ENCODE measurements at places on chromosomes 2 and 18.

DNA sequence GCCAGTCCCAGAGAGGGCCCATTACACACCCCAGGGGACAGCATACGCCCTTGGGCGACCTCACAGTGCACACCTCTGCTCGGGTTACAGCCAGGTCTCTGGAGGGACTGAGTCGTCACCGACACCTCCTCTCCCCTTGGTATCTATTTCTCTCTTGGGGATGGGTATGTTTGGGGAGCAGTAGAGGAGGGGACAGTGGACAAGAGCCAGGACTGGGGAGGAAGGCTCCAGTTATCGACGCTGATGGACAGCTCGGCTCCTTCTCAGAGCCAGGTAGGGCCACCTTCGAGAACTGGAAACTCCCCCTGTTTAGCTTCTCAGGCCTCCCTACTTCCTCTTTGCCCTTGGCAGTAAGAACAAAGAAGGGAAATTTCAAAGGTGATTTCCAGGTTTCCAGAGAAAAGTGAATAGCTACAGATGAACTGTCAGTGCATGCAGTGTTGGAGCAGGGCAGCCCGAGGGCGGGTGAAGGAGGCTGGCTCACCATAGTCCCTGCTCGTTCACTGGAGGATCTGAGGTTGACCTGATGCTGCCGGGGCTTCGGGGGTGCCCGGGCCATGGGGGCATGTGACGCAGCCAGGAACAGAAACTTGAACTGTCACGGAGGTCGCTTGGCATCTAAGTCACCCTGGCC is 4.4 kb upstream of the SEMA4C start:
- no peak for DNase-seq

- no peak for DNase-seq
These were observed 93.0 kb upstream of the TTC27 start for GRCh38 chr2:32534831-32535230.

GRCh38 chr2:201730651-201731285 is 32.3 kb upstream of the MPP4 start:
- no peak for DNase-seq

- no peak for DNase-seq
These were observed 60.4 kb downstream of the GRB14 start for GRCh38 chr2:164560902-164561301.

GRCh38 chr2:216863946-216864345 is 4.1 kb upstream of the TNP1 start:
- no peak for DNase-seq

- no peak for DNase-seq
These were observed 51.9 kb downstream of the TGFA start for GRCh38 chr2:70501728-70502127.

- DNase-seq, result no peak
These were observed 46.1 kb upstream of the PTH2R start for GRCh38 chr2:208360259-208361076.

- DNase-seq, result no peak
These were observed 667 bp upstream of the SCYGR4 start for GRCh38 chr2:227616631-227617030.

DNA sequence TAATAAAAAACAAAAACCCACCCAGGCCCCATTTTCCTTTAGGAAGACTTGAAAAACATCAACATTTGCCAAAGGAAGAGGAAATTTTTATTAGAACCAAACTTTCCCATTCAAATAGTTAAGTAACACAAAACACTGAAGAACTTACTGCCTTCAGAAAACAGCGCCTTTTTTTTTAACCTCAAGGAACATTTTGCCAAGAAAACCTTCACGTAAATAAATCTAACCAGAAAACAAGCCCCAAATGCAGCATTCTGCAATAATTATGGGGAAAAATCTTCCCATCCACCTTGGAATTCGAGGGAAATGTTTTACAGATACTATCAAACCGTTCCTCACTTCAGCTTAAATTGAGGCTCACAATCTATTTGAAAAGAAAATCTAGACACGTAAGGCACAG is 56.4 kb downstream of the ACVR1 start:
- no peak for DNase-seq

- no peak for DNase-seq
These were observed 45.6 kb upstream of the ANKRD44 start for GRCh38 chr2:197356136-197356535.

DNA sequence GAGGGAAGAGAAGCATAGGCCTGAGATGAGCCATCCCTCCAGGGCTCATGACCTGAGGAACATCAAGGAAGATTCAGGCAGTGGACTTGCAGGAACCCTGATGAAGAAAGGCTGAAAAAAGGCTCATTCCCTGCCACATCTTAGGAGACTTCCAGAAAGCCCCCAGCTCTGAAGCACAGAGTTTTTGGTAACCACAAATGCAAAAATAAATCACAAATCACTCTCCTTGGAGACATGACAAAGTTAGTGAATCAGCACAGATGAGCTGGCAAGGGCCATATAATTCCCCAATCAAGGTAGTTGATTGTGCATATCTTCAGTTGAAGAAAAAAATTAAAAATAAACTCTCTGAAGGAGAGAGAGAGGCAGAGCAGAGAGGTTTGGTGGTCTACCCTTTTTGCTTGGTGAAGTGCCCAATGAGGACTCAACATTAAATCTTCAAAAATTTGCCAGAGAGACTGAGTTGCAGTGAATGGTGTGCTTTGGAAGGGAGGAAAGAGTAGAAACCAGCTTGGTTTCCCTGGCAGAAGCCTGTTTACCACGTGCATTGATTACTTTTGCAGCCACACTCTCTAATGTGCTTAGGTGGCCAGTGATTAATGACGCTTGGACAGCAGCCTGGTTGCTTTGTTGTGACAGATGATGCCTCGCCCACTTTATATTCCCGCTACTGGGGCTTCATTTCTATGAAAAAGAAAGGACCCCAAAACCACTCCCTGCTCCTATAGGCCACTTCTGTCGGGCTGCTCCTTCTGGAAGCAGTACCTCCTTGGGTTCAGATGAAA is 257.4 kb upstream of the SLC14A2 start:
- DNase-seq, result no peak

GRCh38 chr2:157822993-157823392 is 53.1 kb downstream of the ACVR1 start:
- no peak for DNase-seq

DNA sequence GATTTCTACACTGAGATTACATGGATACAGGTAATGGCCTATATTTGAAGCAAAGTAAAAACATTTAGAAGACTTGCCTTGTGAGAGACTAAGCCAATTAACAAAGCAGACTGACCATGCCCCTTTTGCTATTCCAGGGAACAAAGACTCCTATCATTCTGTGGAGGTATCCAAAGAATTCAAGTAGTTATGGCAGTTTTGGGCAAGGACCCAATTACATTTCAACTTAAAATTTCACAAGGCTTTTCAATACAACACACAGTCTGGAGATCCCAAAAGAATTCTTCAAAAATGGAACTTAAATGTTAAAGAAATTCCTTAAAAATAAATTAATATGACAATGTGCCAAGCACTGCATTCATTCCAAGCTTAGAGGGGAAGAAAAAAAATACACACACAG is 109.2 kb upstream of the CHRNA1 start:
- DNase-seq, result no peak

DNA sequence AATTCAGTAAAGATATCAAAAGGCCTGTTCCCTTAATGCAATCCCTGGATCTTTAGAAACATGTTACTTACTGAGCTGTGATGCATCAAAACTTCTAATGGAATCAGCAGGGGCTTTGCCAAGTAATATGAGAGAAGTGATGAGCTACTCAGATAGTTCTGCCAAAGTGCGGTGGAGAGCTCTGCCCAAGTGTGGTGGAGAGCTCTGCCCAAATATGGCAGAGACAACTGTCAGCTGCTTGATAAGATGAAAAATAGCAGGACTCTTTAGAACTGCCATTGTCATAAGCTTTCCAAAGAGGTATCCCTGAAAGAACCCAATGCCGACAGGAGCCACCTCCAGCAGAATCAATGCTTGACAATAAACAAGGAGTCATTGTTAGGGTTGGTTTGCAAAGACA is 167.9 kb upstream of the SLC39A10 start:
- DNase-seq, result no peak

GRCh38 chr18:33901894-33902512 is 322.7 kb downstream of the NOL4 start:
- DNase-seq, result no peak

DNA sequence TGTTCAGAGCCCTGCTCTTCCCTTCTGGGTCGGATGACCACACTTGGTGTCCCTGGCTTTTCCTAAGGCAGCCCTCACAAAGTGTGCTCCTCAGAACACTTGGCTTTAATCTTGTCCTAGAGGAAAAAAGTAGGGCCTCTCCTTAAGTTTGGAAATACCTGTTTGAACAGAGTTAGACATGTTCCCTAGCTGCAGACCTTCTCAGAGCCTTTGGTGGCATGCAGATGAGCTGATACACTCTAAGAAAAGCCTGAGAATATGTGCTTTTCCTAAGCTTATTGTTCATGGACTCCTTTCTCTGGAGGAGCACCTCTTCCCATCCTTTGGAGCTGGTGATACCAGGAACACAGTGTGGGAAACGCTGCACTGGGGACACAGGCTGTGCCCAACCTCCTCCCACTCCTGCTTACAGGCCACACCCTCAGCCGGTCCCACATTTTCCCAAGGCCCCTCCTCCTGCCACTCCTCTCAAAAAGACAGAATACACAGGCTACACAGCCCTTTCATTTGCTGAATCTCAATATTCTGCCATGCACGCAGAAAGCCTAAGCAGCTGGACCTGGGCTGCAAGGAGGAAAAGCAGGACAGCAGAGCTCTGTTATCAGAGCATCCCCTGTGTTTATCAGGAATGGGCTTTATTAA is 443.6 kb downstream of the NBAS start:
- no peak for DNase-seq

DNA sequence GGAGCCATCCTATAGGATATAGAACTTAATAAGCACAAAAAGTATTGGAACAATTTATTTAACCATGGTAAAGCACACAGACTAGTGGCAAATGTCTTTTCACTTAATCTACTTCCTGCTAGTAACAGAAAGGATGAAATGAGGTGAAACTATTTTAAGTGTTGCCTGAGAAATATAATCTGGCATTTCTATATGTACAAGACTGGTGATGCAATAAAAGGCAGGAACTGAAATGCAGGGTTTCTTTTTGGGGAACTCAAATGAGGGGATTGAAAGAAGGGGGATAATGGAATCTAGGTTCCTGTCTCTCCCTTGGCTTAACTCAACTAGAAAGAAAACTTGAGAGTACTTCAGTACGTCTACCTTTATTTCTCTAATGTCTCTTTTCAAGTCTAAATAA is 122.3 kb downstream of the MEMO1 start:
- no peak for DNase-seq

Data from right renal cortex interstitium (tissue), 3 donors.